ENCODE measurements at places on chromosomes 12 and 14.
A peak's percentile ranks its signal among the peaks of the same experiment; 100 is the strongest.

DNA sequence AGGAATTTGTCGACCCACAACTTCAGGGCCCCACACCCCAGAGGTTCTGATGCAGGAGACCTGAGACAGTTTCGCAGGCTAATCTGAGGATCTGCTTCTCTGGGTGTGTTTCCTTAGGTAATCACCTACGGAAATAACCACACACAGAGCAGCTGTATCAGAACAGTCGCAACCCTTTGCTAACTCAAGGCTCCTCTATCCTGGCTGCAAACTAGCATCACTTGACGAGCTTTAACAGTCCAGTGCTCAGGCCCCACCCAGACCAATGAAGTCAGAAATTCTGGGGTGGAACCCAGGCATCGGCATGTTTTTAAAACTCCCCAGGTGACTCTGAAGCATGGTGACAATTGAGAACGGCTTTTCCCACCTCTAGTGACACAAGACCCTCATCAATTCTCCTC is 20.7 kb downstream of the SLC7A7 start:
- no peak for DNase-seq

GRCh38 chr12:105644770-105645169 is 314.3 kb downstream of the C12orf75 start:
- no peak for DNase-seq

DNA sequence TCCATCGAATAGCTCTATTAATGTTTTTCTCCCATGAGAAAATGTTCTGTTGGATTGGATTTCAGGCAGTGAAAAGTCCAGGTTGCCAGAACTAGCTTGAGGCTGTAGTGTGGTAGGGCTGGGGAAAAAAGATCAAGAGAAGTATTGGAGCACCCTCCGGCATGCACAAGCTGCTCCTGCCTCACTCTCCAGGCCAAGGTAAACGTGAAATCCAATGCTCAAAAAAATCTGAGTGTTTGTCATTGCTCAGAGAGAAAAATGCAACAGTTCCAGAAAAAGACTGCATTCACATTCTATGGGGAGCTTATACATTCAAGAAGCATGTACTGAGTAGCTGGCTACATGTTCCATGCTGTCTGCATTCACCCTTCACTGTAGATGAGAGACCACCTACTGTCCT is 680.9 kb upstream of the TBX3 start:
- DNase-seq = no peak

DNA sequence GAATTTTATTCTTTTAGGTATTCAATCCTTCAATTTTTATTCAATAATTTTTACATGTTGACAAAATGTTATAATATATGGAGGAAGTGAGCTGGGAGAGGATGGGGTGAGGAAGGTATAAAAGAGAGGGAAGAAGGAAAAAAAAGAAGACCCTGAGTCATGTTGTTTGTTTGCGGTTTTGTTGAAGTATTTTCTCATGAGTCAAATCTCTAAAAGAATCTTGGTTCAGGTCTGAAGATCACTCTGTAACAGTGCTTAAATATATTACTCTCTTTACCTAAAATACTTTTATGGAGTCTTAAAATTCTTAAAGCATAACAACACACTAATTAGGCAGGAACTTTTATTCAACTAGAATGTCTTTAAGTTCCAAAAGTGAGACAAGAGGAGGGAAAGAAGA is 489.6 kb upstream of the GARIN6 start:
- DNase-seq = no peak

GRCh38 chr14:76257111-76257803 is 105.5 kb downstream of the GPATCH2L start:
- DNase-seq = no peak

DNA sequence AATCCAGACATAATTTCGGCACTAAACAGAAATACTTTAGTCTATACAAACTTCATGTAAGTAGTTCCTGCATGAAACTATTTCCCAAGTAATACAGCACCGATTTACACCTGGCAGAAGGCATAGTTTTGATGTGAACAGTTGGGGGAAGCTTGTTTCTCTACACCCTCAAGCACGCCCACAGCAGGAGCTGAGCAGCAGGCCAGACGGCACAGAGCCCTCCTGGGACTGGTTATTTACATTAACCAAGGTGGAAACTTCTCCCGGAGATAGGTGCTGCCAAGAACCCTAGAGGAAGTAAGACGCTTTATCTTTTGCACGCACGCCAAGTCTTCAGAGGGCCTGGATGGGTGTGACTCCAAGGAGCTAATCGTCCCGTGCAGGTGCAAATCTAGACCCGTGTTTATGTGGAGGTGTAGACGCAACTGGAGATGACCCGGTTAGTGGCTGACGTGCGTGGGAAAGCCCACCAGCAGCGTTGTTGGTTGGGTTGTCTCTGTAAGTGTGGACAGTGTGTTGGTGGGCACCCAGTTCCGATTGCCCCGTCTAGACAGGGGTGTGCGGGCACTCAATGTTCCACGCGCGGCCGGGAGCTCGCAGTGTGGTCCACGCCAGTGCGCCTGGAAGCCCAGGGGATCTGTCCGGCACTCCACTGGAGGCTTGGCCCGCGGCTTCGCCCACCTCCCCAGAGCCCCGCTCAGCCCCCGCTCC is 767 bp upstream of the TCP11L2 start:
- peak; percentile 23 for DNase-seq

DNA sequence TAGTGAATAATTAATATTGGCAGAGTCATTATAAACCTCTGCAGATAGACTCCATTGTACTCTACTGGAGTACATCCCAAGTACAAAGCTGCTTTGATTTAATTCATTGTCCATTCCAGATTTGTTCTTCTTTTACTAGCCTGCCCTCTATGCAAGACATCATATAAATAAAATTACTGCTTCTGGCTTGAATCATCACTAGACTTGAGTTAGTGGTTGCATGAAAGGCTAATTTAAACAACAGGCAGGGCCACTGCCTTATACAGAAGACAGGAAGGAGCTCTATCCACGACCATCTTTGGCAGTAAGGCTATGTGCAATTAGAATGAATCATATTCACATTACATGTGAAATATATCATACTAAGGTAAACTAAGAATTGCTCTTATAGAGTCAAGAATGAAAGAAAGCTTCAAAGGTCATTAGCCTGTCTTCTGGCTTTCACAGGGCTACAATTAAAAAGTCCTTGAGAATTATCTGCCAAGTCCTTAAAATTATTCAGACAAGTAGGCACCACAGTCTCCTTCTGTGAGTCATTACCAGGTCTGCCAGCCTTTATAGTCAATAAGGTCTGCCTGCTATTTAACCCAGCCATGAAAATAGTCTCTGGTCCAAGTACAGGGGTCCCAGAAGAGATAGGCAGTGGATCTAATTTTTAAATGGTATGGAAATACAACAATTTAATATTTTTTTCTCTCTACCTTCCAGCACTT is 631.8 kb downstream of the TMTC2 start:
- DNase-seq = no peak

GRCh38 chr14:24430682-24431568 is 1.2 kb downstream of the KHNYN start:
- DNase-seq = peak; percentile 90

- DNase-seq = no peak
Measured at GRCh38 chr12:53496752-53497032, 2.6 kb downstream of the MAP3K12 start.

GRCh38 chr14:96121660-96122395 is 82.7 kb downstream of the C14orf132 start:
- DNase-seq = peak; percentile 20

- DNase-seq = peak; percentile 3
Measured at GRCh38 chr14:38874721-38875120, 228.3 kb downstream of the SEC23A start.

- no peak for DNase-seq
Measured at GRCh38 chr12:120532701-120533238, 1.4 kb upstream of the RNF10 start.

DNA sequence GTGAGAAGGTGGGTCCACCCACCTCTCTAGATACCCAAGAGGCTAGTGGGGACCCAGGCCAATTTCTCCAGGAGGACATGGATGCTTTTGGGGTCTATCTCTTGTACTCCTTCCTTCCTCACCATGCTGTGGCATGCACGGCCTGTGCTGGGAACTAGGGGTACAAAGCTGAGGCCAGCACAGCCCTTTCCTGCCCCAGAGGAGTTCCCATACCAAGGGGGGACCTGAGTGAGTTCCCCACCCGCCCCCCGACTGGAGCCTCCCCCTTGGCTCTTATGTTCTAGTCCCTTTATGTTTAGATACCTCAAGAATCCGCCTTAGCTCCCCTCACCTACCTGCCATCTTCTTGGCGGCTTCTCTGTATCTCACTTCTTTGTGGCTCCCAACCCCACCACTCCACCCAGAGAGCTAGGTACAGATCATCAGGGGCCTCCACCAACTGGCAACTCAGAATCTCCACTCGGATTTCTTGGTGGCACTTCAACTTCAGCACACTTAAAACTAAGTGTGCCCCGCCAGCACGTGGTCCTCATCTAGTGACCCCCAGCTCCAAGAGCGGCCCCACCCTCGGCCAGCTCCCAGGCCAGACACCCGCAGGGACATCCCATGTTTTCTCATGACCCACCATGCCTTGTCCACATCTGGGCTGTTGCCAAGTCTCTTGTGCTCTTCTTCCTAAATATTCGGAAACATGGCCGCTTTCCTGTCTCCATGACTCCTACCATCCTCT is 115.2 kb upstream of the RTL1 start:
- no peak for DNase-seq

GRCh38 chr12:64587447-64587846 is 22.8 kb upstream of the RASSF3 start:
- DNase-seq = no peak

- no peak for DNase-seq
Measured at GRCh38 chr12:27515671-27516070, 8.3 kb upstream of the PPFIBP1 start.

DNA sequence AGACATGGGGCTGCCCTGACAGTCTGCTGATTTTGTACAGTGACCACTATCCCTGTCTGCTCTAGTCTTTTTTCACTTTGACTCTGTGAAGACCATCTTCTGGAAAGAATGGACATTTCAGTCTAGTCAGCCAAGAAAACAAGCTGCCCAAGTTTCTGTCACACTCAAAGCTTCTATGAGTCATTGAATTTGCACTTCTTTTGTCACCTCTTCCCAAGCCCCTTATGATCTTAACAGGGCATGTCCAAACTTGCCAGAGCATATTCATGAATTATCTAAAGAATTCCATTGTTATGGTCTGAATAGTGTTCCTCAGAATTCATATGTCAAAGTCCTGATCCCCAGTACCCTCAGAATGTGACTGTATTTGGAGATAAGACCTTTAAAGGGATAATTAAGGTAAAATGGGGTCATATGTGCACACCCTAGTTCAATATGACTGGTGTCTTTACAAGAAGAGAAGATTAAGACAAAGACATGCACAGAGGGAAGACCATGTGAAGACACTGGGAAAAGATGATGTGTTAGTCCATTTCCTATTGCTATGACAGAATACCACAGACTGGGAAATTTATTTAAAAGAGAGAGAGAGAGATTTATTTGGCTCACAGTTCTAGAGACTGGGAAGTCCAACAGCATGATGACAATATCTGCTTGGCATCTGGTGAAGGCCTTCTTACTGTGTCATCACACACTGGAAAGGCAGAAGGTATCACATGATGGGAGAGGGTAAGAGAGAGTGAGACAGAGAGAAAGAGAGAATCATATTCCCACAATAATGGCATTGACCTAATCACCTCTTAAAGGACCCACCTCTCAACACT is 242.6 kb downstream of the BTG1 start:
- DNase-seq = peak; percentile 26

DNA sequence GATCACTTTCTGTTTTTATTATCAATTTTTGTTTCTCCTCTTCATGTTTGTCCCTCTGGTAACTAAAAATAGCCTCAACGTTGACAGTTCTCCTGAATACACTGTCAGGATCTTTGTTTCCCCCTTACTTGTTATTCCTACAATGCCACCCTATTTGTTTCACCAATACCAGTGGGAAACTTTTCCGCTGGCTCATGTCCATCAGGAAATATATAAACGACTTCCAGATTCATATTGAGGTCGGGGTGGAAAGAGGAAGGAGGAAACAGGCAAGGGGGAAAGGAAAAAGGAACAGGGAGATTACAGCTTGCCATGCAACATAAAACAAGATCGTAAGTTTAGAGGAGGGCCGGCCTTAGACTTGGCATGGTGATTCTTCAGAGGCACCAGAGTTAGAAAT is 61.7 kb downstream of the BTBD7 start:
- peak; percentile 20 for DNase-seq

DNA sequence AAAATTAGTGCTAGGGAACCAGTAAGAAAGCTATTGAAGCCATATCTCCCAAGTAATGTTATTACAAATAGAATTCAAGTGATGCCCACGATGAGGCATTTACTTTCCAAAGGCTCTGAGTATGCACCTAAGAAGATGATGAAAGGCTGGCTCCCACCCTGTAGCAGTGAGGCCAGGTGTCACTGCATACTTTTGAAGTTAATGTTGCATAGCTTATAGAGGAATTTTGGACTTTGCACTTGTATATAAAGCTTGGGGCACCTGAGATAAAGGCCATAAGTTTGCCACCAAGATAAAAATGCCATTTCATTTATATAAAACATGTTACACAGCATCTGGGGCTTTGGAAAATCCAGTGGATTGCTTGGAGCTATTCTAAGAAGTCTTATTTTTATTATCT is 96.2 kb downstream of the PTPRB start:
- DNase-seq = no peak

- DNase-seq = no peak
Measured at GRCh38 chr12:108690542-108691174, 40.7 kb downstream of the CORO1C start.

DNA sequence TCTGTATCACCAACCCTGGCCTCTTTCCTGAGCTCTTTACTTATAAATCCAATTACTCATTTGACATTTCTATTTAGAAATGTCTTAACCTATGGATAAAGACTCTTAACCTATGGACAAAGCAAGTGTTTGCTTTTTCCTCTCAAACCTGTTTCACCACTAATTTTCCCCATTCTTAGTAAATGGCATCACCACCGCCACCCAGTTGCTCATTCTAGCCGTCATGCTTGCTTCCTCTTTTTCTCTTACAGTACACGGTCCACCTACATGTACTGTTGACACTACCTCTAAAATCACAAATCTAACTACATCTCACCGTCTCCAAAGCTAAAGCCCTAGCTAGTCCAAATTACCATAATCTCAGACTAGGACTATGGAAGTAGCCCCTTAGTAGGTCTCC is 60.0 kb downstream of the CAPS2 start:
- DNase-seq = peak; percentile 1

- DNase-seq = no peak
Measured at GRCh38 chr12:25713264-25713663, 160.2 kb upstream of the LMNTD1 start.

GRCh38 chr12:121905746-121906145 is 12.6 kb upstream of the CFAP251 start:
- DNase-seq = no peak

- no peak for DNase-seq
Measured at GRCh38 chr12:13128291-13128965, 25.0 kb upstream of the GSG1 start.

Measured in suppressor macrophage treated with lipopolysaccharide for 1 hour (primary cell).